ENCODE measurements at places on chromosomes 3 and 15.

- peak; percentile 41 for DNase-seq
Observed at GRCh38 chr3:38157595-38157994, 7.7 kb upstream of the OXSR1 start.

DNA sequence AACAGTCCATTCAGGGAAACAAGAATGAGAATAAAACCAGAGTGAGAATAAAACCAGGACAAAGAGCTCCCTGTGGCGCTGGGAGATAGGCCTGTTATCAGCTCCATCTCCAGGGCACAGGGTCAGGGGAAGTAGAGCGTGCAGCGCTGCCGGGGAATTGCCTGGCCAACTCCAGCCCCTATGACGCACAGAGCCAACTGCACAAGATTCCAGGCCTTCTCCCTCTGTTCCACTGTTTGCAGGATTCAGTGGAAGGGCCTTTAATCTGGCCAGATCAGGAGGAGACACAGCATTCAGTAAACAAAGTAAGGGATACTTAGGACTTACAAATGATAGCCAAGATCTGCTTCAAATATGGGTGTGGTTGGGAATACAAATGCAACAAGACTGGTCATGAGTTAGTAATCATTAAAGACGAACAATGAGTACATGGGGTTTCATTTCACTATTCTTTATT is 49.4 kb downstream of the ITGB5 start:
- no peak for DNase-seq

DNA sequence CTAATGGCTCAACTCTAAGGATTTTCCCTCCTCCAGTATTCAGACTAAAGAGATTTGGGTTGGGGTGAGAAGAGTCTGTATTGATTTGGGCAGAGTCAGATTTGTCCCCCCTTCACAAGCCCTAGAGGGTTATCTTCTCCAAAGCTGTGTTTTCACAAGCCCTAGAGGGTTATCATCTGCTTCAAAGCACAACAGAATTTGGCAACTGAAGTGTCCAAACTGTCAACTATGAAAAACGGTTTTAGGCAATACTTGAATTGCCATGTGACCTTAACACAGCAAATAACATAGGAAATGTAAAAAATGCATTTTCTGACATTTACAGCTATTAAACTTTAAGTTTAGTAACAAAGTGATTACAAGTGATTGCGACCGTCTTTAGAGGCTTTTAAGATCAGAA is 119.9 kb downstream of the IMPG2 start:
- no peak for DNase-seq

DNA sequence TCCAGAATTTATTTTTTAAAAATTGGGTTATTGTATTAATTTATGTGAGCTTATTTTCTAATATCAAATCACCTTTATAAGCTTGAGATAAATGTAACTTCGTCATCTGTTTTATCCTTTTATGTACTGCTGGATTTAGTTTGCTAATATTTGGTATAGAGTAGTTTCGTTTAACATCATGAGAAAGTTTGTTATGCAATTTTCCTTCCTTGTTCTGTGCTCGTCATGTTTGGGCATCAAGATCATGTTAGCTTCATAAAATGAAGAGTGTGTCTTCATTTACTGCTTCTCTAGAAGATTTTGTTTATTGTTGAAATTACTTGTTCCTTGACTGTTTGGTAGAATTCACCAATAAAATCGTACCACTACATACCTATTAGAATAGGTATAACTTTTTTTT is 262.1 kb upstream of the SATB1 start:
- DNase-seq, result no peak

DNA sequence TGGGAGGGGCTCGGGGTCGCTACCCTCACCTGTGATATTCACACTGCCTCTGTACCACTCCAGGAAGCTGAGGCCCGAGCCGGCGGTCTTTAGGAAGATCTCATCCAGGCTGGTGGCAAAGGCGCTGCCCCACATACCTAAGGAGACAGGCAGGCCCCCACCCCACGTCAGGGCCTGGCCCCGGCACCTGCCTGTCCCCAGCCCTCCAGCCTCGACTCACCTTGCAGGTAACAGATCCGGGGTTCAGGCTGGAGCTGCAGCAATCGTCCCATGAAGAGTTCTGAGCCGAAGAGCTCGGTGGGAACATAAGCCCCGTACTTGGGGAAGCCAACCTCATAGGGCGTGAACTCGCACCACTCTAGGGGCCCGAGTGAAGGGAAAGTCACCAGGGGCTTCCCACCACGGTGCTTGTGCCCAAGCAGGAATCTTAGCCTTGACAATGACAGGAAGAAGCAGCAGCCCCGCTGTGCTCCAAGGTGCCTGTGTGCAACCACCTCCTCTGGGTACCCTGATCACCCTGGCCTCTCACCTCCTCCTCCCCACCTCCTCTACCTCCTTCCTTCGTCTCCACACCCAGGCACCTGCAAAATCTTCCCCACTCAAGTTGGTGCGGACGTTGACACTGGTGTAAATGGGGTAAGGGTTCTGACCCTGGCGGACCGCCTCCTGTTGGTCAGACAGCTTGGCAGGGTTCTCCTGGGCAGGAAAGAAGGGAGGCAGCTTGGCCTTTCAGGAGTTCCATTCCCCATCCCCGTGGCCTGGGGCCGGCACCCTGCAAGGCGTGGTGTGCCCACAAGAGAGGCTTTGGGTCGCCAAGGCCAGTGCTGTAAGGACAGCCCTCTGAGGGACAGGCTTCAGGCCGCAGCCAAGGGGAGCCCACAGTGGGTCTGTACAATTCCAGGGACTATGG is 10.6 kb downstream of the PLA2G4F start:
- no peak for DNase-seq

GRCh38 chr15:55015093-55015445 is 181.7 kb downstream of the RSL24D1 start:
- no peak for DNase-seq

DNA sequence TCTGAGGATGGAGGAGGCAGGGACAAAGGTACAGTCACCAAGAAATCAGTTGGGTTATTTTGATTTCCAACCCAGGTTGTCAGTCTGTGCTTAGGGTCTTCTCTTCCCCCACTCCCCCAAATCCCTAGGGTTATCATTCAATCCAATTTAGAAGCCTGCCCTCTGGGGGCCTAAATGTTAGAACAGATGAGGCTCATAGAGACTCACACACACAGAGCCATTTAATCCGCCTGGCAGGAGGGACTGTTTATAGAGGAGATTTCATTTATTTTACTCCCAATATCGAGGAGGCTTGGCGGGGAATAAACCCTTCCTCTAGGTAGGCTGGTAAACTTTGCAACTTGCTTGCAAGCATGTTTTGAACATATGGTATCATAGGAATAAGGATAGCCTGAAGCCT is 52.8 kb downstream of the RHCG start:
- DNase-seq, result peak; percentile 72

DNA sequence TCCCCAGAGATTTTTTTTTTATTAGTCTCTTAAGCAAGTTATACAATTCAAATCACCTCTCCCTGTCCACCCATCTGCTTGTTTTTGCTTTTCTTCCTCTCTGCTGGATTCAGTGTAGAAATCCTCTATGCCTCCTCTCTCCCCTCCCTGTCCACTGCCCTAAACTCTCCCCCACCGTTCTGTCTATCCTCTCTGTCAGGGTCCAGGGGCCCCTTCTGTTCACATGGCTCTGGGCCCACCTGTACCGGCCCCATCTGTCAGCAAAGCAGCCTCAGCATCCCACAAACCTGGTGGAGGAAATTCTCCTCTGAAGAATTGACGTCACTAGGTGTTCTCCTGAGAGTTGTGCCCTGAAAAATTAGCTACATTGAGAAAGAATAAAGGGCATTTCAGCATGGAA is 137.6 kb upstream of the CMC1 start:
- peak; percentile 49 for DNase-seq

DNA sequence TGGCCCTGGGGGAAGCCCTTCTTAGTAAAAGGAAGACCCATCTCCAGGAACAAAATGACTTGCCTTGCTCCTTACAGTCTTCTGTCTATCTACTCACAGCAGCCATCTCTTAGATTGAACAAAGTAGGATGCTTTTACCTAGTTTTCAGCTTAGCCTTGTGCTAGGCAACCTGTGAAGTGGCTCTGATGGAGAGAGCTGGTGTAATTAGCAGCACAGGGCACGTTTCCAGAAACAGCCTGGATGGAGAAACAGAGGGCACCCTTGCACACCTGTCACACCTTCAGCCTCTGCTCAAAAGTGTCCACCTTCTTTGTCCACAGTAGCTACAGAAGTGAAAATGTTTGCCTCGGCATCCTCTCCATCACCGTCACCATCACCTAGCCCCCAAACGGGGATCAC is 292.9 kb downstream of the RORA start:
- no peak for DNase-seq

DNA sequence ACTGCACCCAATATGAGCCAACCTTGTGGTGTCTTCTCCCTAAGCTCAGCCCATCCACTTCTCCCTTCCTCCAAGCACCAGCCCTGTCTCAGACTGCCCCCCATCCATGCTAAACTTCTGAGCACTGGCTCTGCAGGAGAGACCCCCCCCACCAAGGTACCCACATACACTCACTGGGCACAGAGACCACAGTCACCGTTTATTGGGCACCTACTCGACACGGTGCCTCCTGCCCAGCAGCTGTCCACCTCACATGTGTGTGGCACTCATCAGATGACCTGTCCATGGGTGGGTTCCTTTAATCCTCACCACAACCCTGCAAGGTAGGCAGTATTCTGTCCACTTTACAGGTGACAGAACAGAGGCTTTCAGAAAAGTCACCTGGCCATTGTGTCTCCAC is 22.3 kb upstream of the SFMBT1 start:
- no peak for DNase-seq

- peak; percentile 68 for DNase-seq
Observed at GRCh38 chr15:34336991-34337556, 507 bp downstream of the SLC12A6 start.

DNA sequence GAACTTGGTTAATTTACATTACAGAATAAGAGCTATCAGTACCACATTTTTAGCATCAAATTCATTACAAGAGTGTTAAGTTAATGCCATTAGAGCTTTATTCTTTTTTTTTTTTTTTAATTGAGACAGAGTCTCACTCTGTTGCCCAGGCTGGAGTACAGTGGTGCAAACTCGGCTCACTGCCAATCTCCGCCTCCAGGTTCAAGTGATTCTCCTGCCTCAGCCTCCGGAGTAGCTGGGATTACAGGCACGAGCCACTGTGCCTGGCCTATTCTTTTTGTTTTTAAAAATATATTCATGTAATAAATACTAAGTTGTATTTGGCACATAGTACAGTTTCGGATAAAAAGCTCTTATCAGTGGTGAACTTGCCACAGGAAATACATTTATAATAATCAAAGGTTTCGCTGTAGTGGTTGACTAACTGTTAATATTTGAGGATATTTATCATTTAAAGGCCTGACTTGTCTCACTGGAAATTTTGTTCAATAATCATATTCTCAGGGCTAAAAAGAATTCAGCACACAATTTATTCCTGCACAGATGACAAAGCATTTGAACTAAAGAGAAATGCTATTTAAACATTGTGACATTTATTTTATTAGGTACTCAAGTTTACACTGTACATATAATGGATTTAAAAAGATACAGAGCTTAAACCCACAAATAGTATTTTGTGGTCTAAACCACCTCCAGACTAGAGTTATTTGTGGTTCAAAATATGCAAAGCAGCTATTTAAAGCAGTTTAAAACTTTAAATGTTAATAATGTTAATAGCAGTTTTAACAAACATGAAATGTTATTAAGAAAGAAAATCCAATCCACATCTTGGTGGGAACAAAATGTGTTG is 6.1 kb upstream of the LEKR1 start:
- no peak for DNase-seq

DNA sequence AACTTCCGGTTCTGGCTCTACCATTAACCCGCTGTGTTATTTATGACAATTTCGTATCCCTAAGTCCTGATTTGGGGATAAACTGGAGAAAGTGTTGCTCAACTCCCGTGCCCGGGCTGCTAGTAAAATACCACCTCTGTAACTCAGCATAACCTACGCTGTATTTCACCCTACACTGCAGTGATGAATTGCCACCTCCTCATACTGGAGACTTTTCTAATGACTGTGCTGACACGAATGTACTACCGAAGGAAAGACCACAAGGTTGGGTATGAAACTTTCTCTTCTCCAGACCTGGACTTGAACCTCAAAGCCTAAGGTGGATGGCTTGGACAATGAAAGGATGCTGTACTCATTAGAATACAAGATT is 16.5 kb downstream of the SLC51A start:
- no peak for DNase-seq

GRCh38 chr3:194045289-194045688 is 90.7 kb upstream of the HES1 start:
- DNase-seq, result no peak

DNA sequence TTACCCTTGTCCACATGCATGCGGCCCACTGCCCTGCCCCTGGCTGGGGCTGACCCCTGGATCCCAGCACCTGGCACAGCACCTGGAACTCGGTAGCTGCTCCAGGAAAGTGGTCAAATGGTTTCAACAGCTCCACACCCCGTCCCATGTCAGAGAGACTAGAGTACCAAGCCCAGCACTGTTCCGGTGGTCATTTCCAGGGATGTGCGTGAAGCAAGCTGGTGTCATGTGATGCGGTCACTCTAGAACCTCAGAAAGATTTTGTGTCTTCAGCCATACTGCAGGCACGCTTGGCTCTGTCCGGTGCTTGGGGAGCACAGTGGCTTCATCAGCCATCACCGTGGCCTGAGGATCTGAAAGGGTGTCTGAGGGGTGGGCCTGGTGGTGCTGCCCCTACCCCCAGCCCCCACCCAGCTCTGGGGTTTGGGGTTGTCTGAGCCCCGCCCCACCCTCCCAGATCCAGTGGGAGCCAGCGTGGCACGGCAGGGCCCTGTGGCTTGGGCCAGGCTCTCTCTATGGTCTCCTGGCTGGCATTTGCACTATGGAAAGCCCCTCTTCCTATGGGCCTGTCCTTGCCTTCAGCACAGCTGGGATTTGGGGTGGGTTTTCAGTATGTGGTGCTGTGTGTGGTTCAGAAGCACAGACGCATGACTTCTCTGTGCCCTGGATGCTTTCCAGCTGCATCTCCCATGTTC is 15.3 kb downstream of the APBA2 start:
- DNase-seq, result no peak

DNA sequence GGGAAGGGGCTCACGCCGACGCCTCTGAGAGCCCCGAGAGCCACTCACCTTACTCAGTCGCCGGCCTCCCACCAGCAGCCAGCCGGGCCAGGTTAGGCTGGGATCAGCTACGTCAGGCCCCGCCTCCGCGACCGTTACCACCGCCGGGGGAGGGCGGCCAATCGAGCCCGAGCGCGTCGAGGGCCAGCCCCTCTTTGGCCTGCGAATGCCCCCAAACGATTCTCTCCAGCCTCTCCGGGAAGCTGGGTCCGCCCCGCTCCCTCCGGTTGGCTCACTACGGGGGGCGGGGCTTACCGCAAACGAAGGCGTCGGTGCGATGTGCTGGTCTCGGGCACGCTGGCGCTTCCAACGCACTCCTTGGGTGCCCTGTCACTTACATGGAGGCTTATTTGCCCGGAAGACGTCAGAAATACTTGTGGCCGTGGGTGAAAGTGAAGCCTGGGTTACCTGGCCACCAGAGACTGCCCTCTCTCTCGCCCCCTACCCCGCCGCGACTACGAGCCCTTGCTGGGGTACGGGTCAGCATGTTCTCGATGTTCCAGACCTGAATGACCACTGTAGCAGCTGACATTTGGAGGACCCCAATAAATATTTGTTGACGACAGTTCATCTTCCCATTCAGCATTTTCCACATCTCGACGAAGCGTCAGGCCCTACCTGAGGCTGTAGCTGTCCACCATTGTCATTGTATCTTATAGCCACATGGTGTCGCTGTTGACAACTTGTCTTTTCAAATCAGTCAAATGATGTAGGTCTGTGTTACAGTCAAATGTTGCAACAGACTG is at the start of gene CEP70:
Gene CEP70, minus strand, starts transcription at position 111 of the 785 bp plus-strand sequence. CDS start 21,333 bp downstream, outside the sequence.
- DNase-seq, result no peak

Data from NCI-H2171 treated with DMSO at 0.1 percent for 48 hours (cell line).